Inflammatory macrophage treated with lipopolysaccharide for 1 hour (primary cell): ENCODE measurements at places on chromosomes 7 and 10.

DNA sequence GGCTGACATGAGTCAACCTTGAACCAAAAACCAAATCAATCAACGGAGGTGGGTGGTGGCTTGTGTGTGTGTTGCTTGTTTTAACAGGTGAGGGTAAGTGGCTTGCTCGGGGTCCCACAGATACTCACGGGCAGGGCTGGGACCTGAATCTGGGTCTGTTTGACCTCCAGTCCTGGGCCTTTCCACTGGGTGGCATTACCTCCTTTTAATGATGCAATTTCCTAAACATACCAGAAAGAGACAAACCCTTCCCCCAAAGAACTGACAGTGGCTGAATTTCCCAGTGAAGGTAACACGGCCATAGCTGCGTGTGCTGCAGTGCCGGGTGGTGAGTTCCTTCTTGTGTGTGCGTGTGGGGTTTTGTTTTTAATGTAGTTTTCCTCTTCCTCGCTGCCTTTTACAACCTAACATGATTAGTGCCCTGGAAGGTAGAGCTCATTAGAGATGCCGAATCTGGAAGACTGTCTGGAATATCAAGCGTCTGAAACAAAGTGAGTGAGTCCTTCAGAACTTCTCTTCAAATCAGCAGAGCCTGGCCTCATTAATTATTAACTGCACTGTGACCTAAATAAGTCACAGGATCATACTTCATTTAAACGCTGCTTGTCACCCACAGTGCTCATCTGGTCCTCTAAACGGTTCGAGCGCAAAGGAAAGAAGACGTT is 166.1 kb upstream of the TCERG1L start:
- DNase-seq = no peak

DNA sequence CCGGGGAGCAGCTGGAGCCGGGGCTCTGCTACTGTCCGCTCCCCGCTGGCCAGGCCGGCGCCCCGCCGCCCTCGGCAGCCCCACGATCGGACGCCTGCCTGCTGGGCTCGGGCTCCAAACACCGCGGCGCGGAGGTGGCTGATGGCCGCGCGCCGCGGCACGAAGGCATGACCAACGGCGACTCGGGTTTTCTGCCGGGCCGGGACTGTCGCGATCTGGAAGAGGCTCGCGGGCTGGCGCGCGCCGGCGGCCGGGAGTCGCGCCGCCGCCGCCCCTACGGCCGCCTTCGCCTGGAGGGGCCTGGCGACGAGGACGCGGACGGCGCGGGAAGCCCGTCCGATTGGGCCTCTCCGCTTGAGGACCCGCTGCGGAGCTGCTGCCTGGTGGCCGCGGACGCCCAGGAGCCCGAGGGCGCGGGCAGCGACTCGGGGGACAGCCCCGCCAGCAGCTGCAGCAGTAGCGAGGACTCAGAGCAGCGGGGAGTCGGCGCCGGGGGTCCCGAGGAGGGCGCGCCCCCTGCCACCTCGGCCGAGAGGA is 570 bp downstream of the TBC1D12 start:
- DNase-seq = peak; percentile 29

DNA sequence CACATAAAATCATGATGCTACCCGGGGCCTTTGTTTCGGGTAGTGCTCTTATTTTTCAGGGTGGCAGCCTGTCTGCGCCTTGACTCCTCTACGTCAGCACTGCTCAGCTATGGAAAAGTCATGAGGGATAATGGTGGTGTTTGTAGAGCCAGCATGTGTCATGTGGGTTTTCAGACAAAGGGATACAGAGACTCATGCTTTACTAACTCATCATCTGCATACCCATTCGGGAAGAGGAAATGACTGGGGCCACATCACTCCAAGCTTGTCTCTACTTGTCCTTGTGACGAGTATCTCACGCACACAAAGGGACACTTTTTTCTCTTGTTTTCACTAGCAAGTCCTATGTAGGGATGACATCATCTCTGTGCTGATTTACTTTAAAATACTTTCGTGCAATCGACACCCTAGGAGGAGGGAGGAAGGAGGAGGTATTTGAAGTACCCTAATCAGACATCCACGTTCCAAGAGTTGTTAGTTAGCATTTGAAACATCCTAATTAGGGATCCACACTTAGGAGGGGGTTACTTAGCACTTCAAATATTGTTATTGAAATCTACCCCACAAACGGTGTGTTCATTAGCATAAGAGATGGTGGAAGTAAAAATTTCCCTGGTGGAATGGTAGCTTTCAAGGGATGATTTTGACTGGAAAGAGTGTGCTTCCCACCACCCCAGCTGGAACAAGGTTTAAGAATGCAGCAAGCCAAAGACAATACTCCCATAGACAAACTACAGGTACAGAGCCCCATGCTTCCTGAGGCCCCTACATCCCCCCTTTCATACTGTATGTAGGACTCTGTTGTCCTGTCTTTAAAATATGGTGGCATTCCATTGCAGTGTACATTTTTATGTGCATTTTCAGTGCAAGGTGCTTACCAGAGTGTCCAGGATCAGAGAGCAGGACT is 52.0 kb downstream of the THNSL1 start:
- DNase-seq = no peak

GRCh38 chr7:88437132-88437531 is 130.4 kb upstream of the STEAP4 start:
- DNase-seq = no peak

GRCh38 chr7:37411444-37412034 is 37.1 kb downstream of the ELMO1 start:
- no peak for DNase-seq

DNA sequence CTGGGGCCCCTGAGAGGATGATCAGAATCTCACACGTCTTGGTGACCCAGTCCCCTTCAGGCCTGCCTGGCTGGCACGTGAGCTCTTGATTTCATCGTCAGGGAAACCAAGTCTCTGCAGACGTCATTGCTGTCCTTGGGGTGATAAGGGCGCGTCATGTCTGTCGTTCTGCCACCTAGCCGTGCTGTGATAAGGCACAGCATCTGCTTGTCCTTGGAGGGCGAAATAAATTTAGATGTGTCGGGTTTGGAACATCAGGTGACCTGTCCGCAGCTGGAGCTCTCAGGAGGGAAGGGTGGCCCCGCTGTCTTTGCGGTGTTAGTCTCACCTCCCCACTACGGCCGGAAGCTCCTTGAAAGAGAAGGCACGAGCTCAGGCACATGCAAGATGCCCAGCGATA is 129.2 kb downstream of the GRK5 start:
- no peak for DNase-seq

- DNase-seq = no peak
Observed at GRCh38 chr7:133386205-133386604, 133.3 kb downstream of the EXOC4 start.

DNA sequence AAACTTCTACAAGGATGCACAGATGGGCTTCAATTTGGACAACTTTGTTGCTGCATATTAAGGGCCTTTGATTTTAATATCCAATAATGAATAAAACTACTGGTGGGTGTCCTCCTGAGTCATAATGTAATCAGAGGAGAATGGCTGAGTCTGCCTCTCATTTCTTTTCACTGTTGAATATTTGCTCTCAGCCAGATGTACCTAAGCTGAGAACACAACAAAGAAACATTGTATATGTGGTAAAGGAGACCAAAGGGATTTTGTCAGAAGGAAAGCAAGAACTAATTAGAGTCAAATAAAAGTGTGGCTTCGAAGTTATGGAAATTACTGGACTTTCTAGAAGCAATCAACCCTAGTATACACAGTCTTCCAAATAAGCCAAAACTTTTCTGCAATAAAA is 131.0 kb upstream of the BET1 start:
- no peak for DNase-seq

DNA sequence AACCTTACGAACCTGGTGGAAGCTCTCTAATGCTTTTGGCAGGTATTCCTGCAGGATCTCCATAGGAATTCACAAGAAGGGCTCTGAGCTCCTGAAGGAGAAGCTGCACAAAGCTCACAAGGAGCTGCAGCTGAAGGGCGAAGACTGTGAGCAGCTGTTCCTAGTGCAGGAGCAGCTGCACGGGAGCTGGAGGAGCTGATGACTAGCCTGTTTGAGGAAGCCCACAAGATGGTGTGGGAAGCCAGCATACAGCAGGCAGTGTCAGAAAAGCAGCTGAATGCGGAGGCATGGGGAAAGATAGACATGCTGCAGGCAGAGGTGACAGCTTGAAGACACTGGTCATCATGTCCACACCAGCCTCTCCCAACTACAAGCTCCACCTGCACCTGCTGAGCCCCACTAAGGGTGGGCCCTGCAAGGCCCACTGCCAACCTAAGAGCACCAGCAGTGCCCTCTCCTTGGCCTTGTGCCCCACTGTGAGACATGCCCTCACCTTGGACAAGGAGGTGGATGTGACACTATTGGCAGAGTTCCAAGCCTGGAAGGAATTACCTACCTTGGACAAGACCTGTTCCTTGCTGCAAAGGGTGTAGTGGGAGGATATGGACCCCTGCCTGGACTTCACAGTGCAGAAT is 250.6 kb downstream of the BBS9 start:
- no peak for DNase-seq

DNA sequence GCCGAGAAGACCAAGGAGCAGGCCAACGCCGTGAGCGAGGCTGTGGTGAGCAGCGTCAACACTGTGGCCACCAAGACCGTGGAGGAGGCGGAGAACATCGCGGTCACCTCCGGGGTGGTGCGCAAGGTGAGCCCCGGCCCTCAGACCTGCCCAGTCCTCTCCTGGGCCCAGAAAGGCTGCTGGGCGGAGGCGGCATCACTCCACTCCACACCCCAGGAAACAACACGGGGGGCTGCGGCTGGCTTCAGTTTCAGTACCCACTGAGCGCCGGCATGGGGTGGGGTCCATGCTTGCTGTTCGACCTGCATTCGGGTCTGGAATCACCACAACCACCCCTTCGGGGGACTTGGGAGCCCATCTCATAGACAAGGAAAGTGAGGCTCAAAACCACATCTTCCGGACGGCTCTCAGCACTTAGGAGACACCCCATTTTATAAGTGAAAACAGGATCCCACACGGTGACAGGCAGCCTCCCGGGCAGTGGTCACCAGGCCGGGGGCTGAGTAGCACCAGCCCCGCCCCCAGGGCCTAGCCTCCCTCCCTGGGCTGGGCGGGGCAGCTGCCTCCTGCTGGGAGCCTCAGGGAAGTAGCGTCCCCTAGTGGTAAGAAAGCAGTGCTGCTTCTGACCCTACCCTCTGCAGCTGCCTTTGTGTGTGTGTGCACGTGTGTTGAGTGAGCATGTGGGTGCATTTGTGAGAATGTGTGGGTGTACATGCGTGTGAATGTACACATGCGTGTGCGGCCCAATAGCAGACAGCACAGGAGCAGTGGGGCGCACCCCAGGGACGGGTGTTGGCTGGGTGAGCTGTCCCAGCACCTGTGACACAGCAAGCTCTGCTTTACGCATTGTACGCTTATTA is 1.8 kb downstream of the SNCG start:
- DNase-seq = peak; percentile 52

GRCh38 chr7:122183106-122183505 is 39.1 kb upstream of the AASS start:
- DNase-seq = no peak

GRCh38 chr10:91909117-91909677 is at the start of gene FGFBP3:
TSS of gene FGFBP3 (minus strand) at chr10:91909486. CDS start at chr10:91908969, 517 bp downstream.
- DNase-seq = no peak

- no peak for DNase-seq
Observed at GRCh38 chr7:91374321-91374989, 110.2 kb downstream of the FZD1 start.

DNA sequence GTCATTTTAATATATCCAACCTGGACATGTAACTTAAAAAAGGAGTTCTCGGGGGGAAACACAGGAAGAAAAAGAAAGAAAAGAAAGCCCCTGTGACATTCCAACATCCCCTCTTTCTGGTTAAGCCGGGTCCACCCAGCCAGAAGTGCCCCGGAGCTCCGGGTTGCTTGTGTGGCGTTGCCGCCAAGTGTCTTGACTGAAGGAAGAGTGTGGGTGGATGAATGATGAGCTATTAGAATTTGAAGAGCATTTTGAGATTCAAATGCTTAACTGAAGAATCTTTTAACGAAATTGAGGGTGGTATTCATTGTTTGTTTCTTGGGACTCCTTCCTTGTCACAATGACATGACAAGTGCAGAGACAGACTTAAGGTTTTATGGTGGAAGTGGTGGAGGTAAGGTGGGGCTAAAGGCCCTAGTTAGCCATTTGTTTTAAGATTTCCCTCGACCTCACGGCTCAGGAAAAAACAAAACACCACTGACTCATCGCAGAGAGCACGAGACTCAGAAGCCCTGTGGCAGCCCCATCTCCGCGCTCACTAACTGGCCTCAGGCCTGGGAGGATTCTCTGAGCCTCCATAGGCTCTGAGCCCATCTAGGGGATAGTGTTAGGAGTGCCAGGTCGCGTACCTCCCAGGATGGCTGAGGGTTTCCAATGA is 1.8 kb upstream of the GLI3 start:
- DNase-seq = no peak

- no peak for DNase-seq
Observed at GRCh38 chr7:44348300-44348699, 22.9 kb upstream of the CAMK2B start.

DNA sequence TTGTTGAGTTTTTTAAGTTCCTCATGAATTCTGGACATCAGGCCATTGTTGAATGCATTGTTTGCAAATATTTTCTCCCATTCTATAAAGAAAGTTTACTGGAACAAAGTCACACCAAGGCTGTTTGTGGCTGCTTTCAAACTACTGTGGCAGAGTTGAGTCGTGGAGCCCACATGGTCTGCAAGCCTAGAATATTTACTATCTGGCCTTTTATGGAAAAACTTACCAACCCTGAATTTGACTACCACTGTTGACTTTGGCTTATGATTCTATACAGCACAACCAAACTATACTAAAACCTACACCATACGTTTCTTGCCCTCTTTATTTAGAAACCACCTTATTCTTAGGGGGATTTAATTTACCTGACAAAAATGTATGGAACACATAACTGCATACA is 239.1 kb downstream of the KCNMA1 start:
- no peak for DNase-seq

DNA sequence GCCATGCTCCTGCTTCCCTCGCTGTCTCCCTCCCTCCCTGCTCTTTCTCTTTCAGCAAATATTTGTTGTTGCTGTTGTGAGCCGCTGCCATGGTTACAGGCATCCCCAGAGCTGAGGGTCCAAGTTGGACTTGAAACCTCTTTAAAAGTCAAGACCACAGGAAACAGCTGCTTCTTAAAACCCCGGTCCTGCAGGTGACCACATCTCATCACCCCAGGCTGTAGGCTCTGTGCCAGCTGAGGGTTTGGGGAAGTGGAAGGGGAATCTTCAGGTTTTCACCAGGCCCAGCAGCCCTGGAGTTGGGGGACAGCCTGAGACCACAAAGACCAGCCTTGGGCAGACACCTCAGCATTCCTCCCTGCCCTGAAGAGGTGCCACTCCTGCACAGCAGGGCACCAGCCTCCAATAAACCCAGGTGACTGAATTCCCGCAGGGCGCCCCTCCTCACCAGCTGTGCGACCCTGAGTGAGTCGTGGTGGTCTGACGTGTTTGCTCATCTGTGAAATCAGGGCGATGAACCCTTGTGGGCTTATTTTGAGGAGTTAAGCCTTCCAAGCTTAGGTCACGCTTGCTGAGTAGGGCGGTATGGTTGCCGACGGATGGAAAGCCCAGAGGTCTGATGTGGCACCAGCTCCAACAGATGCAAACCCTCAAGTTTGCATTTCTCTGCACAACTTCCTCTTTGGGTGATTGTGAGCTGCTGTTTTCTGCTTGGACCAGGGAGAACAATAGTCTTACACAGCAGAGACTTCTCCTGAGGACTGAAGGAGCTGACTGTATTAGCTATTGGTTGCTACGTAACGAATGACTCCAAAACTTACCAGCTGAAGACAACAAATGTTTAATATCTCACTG is 24.8 kb downstream of the NPTX2 start:
- peak; percentile 39 for DNase-seq
